ENCODE measurements at places on chromosomes 4 and X.
A peak's percentile ranks its signal among the peaks of the same experiment; 100 is the strongest.

DNA sequence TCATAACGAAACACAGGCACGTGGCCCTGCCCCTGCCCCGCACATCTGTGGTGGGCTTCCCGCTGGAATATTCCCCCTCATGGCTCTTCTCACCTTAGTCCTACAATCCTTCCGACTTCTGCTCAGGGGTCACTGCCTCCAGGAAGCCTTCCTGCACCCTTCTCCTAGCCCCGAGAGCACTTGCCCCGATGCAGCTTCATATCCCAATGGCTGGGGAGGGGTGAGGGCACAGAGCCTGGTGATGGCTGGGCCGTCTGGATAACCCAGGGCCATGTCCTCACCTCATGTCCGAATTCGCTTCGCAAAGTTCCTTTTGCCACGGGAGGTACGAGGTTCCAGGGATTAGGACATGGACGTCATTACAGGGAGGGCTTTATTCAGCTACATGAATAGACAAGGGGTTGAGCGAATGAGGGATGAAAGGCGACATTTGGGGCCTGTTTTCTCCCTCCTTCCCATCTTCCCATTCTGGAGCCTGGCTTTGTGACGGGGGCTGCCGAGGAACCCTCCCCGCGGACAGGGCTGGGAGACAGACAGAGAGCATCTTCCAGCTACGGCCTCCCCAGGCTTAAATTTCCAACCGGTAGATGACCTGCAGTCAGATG lies 35.5 kb upstream of the HMX1 start:
- DNase-seq = peak; percentile 38

DNA sequence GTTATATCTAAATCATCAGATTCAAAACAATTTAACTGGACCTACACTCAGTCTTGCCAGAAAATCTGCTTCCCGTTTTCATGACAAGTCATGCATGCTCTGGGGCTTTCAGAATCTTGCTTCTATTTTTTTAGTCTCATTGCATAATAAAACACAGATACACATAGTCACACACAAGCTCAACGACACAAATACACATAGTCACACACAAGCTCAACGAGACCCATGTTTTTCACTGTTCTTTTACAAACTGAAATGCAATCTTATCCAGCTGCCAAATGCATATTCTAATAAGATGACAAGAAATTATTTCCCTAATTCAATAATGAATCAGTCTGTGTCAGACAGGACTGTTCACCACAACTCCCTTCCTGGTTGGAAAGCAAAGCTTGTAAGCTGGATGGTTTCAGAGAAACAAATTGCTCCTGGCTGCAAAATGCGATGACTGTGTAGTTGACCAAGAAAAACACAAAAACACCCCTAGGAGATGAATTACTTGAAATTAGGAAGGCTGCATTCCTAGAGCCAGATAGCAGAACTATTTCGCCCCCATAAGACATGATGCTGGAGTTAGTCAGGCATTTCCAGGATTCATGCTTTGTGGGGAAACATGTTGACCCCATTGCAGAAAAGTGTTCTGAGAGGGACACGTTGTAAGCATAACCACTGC lies 208.7 kb downstream of the CHIC2 start:
- DNase-seq = no peak

GRCh38 chr4:94339779-94340178 lies 2.9 kb downstream of the HPGDS start:
- no peak for DNase-seq

GRCh38 chr4:25879991-25880651 lies 17.3 kb upstream of the SEL1L3 start:
- DNase-seq = no peak

DNA sequence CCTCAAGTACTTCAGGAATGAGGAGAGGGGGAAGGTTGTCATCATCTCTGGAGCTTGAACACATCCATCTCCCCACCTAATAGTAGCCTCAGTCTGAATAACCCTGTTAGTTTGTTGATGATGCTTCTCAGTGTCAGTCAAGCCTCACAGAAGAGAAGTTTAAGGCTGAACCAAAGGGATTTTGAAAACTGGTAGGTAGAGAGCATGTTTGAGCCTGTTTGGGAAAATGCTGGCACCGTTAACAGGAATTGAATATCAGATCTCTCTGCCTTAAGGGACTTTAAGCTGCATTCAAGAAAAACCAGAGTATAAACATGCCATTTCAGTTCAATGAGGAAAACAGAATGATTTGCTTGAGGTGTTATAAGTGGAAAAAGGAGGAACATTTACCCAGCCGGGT lies 73.1 kb downstream of the MAPK10 start:
- no peak for DNase-seq

GRCh38 chr4:20249333-20249732 lies 2.4 kb upstream of the SLIT2 start:
- no peak for DNase-seq

GRCh38 chr4:188107931-188108843 lies 1.2 kb downstream of the TRIML2 start:
- DNase-seq = no peak

GRCh38 chr4:40507977-40508376 lies 121.7 kb downstream of the RBM47 start:
- no peak for DNase-seq

- no peak for DNase-seq
Observed at GRCh38 chr4:5034206-5034605, 14.9 kb upstream of the CYTL1 start.

GRCh38 chr4:3346146-3346545 lies 53.3 kb downstream of the RGS12 start:
- DNase-seq = no peak

GRCh38 chrX:150200361-150200760 lies 162.8 kb upstream of the MAMLD1 start:
- DNase-seq = no peak

DNA sequence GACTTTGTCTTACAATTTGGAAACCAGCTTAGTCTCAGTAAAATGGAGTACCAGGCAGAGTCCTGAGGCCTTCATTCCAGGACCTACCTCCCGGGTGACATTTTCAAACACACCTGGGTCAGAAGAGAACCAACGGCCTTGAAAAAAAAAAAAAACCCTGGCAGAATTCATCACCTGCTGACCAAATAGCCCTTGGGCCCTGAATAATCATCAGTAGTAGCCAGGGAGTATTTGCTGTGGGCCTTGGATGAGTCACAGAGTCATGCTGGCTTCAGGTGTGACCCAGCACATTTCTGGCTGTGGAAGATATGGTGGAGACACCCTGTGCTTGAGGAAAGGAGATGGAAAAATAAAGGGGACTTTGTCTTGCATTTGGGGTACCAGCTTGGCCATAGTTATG lies 92.2 kb downstream of the LPAR4 start:
- no peak for DNase-seq

DNA sequence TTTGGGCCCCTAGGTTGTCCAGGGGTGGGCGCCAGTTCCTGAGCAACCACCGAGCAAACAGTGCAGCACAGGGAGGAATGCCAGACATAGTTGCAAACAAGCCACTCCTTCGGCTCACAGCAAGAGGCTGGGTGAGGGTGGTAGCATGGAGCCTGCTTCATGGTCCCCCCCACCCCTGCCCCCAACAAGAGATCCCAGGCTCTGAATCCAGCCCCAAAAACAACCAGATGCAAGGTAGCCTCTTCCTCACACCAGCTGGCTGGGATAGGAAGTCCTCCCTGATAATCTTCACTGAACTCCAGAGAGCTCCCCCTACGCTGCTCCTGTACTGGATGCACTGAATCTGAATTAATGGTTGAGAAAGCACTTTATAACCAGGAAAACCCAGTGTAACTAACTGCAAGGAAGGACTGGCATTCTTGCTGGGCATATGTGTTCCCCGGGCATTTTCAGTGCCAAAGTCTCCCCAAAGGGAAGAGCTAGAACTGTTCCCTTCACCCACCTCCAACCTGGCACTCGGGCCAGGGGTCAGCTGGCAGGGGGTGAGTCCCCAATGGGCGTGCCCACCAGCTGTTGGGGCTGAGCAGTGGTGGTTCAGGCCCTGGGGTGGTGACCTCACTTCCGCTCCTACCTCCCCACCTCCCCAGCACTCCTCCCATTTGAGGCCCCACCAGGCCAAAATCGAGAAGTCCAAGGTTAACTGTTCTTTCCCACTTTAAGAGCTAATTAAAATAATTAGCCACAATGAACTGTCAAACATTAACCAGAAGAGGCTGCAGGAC lies 1.5 kb downstream of the ELF4 start:
- DNase-seq = no peak

GRCh38 chr4:146159384-146160058 lies 16.0 kb upstream of the LSM6 start:
- DNase-seq = no peak

DNA sequence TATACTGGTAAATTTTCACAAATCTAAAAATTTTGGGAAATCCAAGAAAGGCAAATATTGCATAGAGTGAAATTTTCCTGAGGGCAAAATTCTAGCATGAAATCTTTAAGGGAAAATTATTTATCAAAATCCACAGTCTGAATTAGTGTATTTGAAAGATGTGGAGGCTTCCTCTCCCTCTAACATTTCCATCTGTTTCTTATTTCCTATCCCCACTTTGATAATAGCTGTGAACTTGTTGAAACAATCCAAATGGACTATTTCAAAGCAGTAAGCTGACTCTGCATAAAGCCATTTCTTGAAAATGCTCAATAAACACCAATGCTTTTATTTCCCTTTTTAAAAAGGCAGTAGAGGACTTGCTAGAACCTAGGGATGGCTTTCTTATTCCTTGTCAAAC lies 107.3 kb upstream of the PABPC4L start:
- no peak for DNase-seq

Measured in cardiac septum (tissue), 1 donor.